ENCODE measurements at places on chromosomes 3 and 15.

DNA sequence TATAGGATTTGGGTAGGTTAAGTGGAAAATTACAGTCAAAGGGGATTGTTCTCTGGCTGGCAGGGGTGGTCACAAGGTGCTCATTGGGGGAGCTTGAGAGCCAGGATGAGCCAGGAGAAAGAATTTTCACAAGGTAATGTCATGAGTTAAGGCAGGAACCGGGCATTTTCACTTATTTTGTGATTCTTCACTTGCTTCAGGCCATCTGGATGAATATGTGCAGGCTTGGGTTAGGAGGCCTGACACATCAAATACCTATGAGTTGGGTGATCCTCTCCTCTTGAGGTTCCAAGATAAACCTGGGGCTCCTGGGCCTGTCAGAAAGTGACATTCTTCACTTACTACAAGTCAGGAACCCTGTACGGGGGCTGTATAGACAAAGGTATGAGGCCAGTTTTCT is 68.7 kb downstream of the CD200 start:
- DNase-seq = no peak

DNA sequence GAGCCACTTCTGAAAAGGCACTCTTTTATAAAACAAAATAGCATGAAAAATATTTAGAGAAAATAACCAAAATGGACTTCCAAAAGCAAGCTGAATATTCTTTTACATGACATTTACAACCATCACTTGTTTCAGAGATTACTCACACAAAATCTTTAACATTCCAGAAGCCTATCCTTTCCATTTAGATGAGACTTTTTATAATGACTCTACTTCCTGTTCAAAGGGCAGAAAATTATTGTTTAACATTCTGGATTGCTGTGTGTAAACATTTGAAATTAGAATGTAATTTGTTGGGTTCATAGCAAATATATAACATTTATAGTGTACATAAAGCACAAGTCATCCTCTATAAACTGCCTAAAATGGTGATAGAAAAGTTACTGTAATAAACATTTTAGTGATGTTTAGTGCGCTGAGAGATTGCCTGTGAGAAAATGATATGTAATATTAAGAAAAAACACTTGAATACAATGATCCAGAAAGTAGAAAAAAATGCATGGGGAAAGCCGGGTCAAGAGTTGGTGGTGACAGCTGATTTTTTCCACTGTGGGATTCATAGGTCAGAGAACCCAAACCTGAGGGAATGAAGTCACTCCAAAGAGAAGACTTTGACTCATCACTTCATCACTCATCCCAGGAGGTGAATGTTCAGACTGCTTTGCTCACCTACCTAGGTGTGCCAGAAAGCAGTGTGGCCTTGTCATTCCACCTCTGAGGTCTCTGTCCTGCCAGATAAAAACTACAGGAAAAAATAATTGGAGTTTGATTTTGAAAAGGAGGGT is 305.8 kb downstream of the ARPP21 start:
- no peak for DNase-seq

DNA sequence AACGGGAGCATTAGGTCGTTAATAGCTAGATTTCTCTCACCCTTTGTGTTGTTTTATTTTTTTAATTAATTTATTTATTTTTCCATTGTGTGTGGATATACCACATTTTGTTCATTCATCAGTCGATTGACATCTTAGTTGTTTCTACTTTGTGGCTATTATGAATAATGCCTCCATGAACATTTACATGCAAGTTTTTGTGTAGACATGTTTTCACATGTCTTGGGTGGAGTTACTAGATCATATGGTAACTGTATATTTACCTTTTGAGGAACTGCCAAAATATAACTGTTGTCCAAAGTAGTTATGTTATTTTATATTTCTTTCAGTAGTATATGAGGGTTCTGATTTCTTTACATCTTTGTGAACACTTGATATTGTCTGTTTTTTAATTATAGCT is 18.8 kb downstream of the ZWILCH start:
- DNase-seq = no peak

GRCh38 chr3:42693530-42693930 is 8.2 kb downstream of the KLHL40 start:
- DNase-seq = no peak

All from activated CD4-positive, alpha-beta T cell treated with anti-CD3 and anti-CD28 coated beads, Interleukin-2, amount 50 U/mL, for 1 hour (primary cell).